ENCODE measurements at places on chromosomes 4 and X.
A peak's percentile ranks its signal among the peaks of the same experiment; 100 is the strongest.

GRCh38 chr4:157270108-157270507 lies 49.6 kb downstream of the GRIA2 start:
- no peak for DNase-seq

DNA sequence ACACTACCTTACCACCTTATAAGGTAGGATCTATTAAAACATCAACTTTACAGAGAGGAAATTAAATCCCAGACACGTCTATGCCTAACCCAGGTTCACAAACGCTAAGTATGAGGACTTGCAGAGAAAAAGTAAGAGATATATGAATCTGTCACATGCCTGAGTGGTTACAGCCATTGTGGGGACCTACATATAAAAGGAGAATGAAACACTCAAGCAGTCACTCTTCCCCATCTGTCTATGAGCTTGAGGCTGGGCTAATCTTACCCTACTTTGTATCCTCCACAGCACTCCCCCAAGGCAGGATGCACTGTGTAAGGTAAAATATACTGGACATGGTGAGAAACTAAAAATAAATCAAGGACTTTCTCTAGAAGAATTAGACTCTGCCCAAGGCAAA lies 339.9 kb downstream of the HNRNPD start:
- DNase-seq: no peak

GRCh38 chr4:29540439-29541102 lies 1179.6 kb upstream of the PCDH7 start:
- DNase-seq: no peak

- peak; percentile 8 for DNase-seq
These were observed 929 bp downstream of the ZBTB33 start for GRCh38 chrX:120251471-120252011.

GRCh38 chrX:68634649-68635227 lies 12.7 kb upstream of the STARD8 start:
- DNase-seq: no peak

DNA sequence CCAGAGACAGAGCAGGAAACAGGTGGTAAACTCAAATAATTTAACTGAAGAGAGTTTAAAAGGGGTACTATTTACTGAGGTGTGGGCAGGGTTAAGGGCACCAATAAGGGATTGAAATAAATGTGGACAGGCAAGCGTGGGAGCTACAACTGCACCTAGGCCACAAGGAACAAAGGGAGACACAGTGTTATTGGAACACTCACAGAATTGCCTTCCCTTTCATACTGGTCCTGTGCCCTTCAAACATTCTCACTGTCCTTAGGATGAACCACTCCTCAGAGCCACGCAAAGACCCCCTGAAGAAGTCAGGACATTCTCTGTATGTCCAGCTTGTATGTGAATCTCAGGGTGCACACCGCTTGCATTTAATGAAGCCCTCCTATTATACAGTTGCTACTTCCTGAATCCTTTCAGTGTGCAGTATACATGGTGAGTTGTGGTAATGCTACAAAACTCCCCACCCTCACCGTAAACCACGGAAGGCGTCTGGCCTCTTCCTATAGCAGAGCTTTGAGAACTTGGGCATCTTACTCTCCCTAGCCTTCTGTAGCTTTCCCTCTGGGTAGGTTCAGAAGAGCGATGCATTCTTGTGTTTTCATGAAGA lies 9.6 kb upstream of the MRPL1 start:
- peak; percentile 78 for DNase-seq

- no peak for DNase-seq
These were observed 122.7 kb downstream of the CCNB3 start for GRCh38 chrX:50327235-50327634.

- no peak for DNase-seq
These were observed 433.9 kb upstream of the CPEB2 start for GRCh38 chr4:14568351-14568750.

GRCh38 chrX:97159916-97160800 lies 276.4 kb downstream of the RPA4 start:
- DNase-seq: no peak

- DNase-seq: no peak
These were observed 29.9 kb upstream of the GAB1 start for GRCh38 chr4:143306788-143307187.

DNA sequence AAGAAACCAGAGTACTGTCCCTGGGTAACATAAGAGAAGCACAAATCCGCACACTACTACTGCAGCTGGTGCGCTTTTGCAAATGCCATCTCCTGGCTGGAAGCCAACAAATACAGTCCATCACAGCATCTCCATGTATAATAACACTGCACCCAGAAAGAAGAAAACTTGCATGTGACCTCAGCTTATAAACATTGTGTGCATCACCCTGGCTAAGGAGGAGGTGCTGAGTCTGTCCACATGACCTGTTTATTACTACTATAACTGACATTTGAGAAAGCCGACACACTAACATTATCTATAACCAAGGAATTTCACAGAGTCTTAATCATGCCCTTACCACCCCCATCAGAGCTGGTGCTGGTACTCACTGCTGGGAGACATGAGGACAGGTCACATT lies 516.8 kb downstream of the CFAP47 start:
- DNase-seq: no peak

GRCh38 chr4:188960411-188961093 lies 821.3 kb downstream of the TRIML1 start:
- DNase-seq: no peak
